ENCODE measurements at places on chromosomes 3 and 15.

DNA sequence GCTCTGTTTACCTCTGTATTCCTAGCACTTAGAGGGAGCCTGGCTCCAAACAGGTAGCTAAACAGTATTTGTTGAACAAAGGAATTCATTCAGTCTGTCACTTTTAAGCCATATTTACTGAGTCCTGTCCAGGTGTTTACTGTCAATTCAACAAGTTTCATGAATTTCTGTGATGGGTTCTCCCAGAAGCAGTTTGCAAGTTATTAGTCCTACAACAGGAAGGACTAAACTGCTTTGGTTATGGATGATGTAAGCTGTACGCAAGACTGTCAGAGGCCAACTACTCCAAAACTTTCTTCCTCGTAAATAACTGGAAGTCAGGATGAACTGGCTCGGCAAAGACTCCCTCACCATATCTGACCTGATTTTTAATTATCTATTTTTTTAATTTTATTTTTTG lies 25.1 kb downstream of the STIMATE start:
- no peak for DNase-seq

DNA sequence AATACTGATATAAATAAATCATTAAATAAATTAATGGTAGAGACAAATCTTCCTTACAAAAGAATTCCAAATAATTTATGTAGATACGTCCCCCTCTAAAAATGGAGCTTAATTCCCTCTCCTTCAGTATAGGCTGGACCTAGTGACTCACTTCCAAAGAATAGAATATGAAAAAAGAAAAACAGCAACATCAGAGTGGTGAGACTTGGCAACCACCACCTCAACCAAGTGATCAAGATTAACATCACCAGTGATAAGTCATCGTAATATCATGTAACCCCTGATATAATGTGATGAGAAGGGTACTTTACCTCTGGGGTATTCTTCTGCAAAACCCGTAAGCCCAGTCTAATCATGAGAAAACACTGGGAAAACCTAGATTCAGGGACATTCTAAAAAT lies 13.4 kb downstream of the GOLGB1 start:
- DNase-seq = no peak

- DNase-seq = no peak
Measured at GRCh38 chr3:185958626-185959025, 20.8 kb upstream of the TRA2B start.

- DNase-seq = no peak
Measured at GRCh38 chr3:158755421-158755820, 23.2 kb upstream of the RARRES1 start.

DNA sequence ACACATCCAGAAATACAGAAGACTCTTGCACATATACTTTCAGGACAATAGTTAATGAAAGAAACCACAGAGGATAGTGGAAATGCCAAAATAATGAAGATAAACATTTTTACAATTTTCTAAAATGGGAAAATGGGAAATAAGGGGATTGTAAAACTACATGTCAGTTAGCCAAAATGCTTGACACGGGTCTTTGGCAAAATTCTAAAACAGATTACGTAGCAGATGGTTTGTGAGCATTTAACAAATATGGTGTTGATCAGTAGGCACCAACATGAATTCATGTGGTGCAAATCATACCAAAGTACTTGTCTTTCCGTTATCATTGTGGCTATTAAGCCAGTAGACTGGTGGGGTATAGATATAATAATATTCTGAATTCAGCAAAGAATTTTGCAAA lies 348.5 kb upstream of the ROBO1 start:
- DNase-seq = no peak

DNA sequence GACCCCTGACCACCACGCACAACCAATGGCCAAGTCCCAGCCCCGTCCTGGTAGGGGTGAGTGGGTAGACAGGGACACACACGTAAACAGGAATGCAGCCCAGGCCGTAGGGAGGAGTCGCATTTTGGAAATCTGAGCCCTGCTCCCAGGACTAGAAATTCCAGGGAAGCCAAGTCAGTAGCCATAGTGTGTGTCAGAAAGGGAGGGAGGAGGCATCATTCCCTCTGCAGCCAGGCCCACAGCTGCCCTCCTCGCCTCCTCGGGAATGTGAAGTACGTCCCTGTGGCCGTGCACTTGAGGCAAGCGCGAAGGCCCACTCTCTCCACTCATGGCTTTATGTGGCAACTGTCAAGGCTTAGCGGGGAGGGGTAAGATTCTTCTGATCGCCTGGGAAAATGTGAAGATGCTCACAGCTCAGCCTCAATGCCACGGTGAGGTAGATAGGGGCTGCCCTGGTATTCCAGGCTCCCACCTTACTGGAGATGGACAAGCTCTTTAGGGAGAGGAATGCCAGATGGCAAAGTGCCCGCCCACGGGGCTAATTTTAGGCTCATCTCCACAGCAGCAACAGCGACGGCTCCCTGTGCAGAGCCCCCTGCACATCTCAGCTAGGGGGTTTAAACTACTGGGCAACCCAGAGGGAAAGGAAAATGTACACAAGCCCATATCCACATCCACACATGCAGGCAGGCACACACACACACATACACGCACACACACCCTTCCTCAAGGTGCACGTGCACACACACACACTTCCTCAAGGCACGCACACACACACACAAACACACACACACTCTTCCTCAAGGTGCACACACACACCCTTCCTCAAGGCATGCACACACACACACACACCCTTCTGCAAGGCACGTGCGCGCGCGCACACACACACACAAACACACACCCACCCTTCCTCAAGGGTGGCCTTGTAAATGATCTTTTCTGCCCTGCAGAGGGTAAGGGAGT lies 65.5 kb downstream of the ADCY5 start:
- DNase-seq = no peak

- no peak for DNase-seq
Measured at GRCh38 chr3:130488288-130488687, 28.7 kb upstream of the COL6A6 start.

- no peak for DNase-seq
Measured at GRCh38 chr3:95797081-95797480, 1017.3 kb upstream of the EPHA6 start.

GRCh38 chr3:123448536-123449101 lies at the start of gene ADCY5:
ADCY5 (minus strand) TSS chr3:123449090; CDS start chr3:123448545, 545 bp downstream.
- no peak for DNase-seq

DNA sequence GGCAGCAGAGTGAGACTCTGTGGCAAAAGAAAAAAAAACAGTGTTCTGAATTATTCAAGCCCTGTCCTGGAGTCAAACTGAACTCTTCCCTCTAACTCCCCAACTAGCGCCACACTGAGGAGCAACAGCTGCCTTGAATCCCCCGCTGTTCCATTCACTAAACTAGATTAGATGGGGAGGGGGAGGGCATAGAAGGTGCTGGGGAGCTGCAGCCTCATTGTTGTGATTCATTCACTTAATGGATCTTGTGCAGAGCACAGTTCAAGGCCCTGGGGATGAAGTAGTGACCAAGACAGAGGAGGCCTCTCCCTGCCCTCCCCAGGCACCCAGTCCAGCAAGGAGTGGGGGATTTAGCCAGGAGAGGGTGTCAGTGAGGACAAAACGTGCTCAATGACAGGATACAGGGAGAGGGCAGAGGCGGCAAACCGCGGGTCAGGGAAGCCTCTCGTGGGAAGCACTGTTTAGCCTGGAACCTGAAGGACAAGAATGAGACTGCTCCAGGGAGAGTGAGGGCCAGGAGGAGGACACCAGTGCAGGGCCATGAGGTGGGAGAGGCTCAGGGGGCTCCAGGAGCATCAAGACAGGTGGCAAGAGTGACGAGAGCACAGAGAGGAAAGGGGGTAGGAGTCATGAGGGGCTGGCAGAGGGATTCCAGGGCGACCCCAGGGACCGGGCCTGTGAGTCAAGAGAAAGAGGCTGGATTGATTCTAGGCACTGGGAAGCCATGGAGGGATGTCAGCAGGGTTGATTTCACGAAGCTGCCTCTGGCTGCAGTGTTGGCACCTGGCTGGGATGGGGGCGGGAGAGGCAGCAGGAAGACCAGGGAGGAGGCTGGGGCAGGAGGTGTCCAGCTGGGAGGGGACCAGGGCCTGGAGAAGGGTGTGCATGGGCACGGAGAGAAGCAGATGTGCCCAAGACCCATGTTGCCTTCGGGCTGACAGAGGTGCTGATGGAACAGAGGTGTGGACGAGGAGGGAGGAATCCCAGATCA lies 31.4 kb downstream of the ALS2CL start:
- DNase-seq = no peak

DNA sequence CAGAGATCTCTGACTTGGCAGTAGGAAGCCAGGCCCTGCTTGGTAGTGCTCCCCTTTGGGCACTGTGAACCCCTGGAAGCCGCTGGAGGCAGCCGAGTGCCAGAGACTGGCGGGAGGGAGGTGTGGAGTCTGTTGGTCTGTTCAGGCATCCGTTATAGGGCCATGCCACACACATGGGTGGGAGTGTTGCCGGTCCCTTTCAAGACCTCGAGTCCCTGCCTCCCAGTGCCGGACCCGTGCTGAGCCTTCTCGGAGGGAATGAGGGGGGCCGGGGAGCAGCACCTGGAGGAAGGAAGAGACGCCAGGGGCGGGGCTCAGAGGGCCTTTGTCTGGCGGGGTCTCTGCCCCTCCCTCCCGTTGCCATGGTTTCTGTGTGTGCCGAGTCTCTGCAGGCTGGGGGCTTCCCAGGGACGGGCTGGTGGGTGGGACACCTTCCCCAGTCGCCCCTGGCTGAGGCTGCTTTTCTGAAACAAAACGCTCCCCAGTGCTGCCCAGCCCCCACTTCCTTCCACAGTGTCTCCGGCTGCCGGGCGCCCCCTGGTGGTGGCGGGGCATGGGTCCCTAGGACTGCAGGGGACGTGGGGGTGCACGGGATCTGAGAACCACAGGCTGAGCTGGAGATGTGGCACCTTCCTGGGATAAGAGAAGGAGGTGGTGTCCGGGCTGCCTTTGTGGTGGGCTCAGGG lies 10.0 kb downstream of the GNAI2 start:
- DNase-seq = no peak
